ENCODE measurements at places on chromosomes 3 and 15.

GRCh38 chr3:141878326-141878725 is 1.9 kb downstream of the ATP1B3 start:
- no peak for DNase-seq

DNA sequence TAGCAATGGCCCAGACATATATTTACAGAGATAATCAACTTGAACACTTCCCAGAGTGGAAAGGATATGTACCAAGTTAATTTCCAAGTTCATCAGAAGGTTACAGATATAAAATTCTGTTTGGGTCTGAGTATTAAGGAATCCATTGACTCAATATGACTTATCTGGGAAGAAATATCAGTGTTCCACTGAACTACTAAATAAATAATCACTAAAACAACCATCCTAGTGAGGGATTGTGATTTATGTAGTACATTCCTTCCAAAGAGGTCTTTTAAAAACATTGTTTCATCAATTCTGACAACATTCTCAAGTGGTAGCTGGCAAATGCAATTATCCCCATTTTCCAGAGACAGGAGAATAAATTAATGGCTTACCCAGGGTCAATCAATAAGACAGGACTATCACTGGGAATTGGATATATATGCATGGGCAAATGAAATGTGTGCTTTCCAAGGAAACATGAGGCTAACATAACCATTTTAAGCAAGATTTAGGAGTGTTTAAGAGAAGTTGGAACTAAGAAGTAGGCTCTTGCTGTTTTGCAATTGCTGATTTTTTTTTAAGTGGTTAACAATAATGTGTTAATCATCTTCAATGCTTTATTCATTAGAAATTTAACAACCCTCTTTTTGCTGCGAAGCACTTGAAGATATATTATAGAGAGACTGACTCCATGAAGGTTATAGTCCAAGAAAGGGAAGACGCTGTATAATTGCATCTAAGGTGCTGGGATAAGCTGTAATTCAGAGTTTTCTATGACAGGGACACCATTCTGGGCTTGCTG is 37.9 kb downstream of the SLC9A9 start:
- DNase-seq: no peak

DNA sequence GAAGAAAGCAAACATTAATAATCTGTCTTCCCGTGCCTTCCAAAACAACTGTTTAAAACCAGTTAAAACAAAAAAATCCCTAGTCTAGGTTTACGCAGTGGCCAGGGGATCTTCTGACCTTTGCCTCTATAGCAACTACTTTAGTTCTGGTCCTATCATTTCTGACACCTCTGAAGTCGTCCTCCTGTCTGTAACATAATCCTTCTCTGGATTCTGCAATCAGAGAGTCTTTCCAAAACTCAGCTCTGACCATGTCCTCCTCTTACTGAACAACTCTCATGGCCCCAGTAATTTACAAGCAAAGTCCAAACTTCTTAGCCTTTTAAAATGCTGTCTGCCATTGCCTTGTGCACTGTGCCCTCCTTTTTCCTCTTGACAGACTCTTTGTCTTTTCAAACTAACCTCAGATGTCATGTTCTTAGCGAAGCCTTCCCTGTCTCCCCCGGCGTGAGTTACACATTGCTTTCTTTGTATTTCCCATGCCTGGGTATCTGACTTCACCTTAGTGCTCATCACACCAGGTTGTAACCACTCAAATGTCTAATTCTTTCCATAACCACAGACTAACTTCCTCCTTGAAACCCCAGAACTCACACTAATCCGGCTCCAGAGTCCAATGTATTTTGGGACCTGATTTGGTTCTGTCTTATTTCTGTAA is 105.2 kb upstream of the BNIP2 start:
- no peak for DNase-seq

DNA sequence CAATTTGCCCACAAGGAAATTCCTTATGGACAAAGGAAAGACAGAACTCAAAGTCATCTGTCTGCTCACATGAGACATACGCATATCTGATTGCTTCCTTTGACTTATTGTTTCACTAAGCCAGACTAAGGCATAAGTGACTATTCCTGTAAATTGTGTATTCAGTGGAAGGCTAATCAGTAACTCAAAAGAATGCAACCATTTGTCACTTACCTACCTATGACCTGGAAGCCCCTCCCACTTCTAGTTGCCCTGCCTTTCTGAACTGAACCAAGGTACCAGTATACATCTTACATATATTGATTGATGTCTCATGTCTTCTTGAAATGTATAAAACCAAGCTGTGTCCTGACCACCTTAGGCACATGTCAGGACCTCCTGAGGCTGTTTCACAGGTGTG is 53.5 kb upstream of the PROK2 start:
- DNase-seq: no peak

- no peak for DNase-seq
These were observed 89.3 kb upstream of the CCDC80 start for GRCh38 chr3:112730210-112730609.

- peak; percentile 56 for DNase-seq
These were observed 19.2 kb upstream of the CORO2B start for GRCh38 chr15:68559345-68560310.

- DNase-seq: no peak
These were observed 19.8 kb upstream of the GYG1 start for GRCh38 chr3:148971401-148972163.

DNA sequence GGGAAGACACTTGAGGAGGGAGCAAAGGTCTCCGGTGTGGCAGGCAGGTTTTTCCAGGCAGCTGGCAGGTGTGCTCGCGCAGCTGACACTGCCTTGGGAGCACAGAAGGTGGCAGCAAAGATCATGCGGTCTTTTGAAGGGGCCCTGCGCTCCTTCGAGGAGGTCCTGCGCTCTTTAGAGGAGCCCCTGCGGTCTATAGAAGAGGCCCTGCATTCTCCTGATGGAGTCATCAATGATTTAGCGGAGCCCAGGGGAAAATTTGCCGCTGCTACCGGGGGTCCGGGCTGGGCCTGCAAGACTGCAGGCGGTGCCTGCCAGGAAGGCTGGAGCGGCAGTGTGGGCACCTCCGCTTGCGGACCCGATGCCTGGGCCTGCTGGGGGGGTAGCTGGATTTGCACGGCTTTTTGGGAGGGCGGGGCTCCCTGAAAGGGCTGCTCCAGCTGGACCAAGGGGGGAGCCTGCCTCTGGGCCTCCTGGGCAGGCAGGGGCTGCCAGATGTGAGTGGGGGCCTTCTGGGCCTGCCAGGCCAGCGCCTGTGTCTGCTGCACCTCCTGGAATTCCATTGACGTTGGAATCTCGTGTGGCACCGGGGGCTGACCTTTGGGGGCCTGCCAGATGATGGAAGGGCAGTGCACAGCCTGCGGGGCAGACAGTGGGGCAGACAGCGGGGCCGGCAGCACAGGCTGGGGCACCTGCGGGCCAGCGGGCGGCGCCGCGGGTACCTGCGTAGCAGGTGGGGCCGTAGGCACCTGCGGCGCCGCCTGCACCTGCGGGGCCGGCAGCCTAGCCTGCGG is 2.1 kb downstream of the MAGEL2 start:
- DNase-seq: no peak

DNA sequence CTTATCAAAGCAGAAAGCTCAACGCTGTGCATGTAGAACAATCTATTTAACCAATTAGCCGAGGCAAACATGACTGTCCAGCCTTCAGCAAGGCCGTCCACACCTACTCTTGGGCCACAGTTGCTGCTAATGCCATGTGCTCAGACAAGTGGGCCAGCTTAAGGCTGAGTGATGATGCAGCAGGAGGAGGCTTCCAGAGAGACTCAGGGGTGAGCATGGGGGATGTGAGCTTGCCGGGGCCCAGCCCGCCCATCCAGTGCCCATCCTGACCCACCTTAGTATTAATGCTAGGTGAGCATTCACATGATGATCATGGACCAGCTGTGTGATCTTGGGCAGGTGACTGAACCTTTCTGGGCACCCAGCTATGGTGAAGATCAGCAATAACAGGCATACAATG is 150.1 kb downstream of the TPRA1 start:
- DNase-seq: no peak

DNA sequence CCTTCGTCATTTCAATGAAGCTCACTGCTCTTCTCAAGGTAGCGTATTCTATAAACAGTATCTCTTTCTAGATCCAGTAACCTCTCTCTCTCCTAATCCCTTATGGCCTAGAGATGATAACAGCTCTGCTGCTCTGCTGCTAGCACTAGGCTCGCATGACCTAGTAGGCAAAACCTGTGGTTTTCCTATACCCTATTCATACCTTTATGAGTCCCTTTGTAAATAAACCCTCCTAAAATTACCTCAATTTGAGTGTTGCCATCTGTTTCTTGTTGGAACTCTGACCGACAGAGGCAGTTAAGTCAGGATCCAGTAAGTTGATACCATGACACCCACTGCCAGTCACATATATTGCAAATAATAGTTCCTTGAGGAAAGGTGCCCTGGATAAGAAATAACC is 7.3 kb downstream of the CCDC14 start:
- DNase-seq: no peak

- no peak for DNase-seq
These were observed 1.9 kb downstream of the CD200 start for GRCh38 chr3:112334691-112335433.

DNA sequence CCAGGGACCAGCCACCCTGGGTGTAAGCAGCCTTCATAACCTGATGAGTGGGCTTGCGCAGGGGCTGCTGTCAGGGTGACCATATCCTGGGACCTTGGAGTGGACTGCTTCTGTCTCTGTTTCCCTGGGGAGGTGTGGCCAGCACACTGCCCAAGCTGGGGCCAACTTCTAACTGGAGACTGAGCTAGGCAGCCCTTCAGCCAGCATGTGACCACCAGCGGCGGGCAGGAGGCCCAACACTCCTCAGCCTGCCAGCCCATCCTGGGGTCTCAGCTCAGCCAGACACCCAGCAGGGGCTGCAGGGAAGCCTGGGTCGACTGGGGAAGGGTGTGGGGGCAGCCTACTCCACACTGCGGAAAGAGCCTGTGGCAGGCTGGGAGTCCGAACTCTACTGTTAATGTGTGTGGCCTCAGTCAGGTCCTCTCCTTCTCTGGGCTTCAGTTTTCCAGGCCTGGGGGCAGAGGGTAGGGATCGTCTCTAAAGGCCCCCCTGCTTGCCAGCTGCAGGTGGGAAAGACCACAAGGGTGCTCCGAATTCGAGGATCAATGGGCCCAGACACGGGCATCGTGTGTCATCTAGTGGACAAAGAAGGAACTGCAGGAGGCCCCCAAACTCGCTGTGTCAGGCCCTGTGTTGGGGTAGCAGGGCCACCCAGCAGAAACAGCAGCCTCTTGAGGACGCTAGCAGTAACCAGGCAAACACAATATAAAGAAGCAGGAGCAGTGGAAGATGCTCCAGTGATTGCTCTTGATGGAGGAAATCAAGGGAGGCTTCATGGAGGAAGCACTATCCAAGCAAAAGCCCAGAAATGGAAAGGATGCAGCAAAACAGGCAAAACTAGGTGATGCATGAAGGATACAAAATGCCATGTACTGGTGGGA is 2.0 kb upstream of the SEMA3G start:
- peak; percentile 51 for DNase-seq

DNA sequence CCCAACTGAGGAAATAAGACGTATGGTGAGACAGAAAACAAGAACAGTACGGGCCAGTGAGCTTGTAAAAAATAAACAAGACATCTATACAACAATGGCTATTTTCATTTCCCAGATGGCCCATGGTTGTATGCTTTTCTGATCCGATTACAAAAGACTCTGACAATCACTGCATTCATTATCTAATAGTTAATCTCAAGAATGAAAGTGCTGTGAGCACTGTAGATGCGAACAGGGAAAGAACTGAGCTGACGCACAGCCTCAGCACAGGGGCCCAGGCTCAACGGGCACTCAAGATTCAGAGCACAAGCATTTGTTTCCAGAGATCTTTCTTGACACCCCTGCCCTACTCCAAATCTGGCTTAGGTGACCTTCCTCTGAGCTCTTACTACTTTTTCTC is 6.9 kb downstream of the MTMR10 start:
- no peak for DNase-seq

GRCh38 chr3:94159062-94159828 is 96.4 kb downstream of the NSUN3 start:
- no peak for DNase-seq

- no peak for DNase-seq
These were observed 170.5 kb upstream of the TBL1XR1 start for GRCh38 chr3:177367788-177368187.

DNA sequence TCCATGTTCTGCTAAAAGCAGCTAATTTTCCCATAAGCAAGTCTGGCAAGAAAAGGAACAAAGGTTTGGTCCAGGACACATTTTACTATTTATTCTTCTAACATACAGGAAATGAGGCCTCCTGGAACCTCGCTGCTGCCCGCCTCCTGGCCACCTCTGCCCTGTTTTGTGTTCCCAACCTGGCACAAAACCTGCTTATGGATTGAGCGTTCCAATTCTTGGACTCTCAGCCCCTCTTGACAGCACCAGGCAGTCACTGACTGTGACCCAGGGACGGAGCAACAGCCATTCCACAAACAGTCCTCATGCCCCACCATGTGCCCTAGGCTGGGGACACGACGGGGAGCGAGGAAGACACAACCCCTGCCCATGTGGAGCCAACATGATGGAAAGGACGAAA is 11.6 kb upstream of the SSUH2 start:
- DNase-seq: no peak

DNA sequence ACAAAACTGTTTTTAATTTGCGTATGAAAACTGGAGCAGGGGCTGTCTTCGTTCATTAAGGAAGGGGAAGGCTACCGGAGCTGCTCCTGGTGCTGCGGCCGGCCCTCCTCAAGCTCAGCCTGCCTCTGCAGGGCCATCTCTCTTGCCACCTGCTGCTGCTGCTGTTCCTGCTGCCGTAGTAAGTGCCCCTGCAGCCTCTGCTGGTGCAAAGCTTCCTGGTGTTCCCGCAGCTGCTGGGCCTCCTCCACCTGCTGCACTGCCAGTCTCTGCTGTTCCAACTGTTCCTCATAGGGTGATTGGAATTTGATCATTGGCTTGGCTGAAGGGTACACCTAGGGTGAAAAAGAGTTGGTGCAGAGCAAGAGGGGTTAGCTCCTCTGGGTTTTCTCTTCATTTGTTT is 66.0 kb downstream of the GOLIM4 start:
- DNase-seq: no peak

DNA sequence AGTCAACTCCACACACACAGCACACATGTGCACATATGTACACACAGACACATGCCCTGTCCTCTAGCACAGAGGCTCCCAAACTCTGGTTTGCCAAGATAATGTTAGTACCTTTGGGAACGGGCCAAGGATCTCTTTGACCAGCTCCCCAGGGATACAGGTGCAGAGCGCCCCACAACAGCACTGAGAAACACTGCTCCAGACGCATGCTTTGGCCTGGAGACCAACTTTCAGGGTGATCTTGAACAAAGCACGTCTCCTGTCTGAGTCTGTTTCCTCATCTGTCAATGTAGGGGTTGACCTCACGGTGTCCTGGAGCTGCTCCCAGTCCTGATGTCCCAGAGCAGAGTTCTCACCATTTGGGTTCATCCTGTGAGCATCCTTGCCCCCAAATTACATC is 15.9 kb upstream of the SKOR1 start:
- no peak for DNase-seq

All from activated CD8-positive, alpha-beta memory T cell treated with anti-CD3 and anti-CD28 coated beads for 1 hour (primary cell).